ENCODE measurements at places on chromosomes 2 and 18.

- DNase-seq, result no peak
Measured at GRCh38 chr2:4499316-4500030, 796.1 kb downstream of the DCDC2C start.

DNA sequence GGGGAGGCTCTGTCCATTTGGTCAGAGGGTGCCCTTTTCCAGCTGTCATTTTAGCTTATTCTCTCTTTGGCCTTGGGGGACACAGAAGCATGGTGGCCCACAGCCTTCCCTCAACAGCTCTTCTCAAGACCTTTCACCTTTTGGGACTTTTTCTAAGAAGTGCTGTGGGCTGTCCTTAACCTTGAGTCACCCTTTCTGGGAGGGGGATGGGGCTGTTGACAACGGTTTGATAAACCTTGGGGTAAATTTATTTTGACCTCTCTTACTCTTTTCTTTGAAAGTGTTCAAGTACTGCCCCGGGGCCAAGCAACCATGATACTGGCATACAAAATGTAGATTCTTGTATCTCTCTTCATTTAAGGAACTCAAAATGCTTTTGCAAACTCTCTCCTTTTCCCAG is 13.7 kb downstream of the IGFBP5 start:
- DNase-seq, result no peak

DNA sequence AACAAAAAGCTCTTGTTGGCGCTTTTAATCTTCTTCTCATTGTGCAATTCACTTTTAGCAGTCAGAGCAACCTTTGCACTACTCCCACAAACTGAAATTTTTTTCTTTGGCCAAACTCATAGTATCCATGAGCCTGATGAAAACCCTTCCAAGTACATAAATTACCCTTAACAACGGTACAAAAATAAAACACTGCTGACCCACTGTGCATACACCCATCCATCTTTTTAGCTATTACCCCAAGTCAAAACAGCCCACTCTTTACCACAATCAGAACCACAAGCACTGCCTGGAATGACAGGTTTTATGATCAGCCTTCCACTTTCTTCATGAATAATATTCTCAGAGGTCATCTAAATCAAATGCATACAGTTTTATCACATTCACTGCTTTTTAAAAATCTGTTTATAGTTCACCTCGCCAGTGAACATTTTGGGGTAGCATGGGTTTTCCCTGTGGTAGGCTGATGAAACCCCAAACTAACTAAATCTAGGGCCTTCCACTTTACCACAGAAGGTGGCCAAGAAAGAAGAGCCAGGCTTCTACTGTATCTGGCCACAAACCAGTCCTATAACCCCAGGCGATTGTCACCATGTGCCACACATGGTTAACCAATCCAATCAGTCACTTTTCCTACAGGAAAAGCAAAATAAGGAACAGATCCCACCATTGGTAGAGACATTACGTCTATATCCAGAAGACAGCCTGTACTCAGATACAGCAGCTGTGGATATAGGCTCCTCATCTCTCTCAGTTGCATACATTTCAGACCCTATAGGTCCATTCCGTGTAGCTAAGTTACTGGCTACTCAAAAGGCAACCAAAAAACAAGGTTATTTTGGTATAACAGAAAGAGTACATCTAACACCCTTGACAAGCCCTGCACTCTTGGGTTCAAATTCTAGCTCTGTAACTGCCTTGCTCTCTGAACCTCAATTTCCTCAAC is 171.3 kb downstream of the THADA start:
- no peak for DNase-seq

DNA sequence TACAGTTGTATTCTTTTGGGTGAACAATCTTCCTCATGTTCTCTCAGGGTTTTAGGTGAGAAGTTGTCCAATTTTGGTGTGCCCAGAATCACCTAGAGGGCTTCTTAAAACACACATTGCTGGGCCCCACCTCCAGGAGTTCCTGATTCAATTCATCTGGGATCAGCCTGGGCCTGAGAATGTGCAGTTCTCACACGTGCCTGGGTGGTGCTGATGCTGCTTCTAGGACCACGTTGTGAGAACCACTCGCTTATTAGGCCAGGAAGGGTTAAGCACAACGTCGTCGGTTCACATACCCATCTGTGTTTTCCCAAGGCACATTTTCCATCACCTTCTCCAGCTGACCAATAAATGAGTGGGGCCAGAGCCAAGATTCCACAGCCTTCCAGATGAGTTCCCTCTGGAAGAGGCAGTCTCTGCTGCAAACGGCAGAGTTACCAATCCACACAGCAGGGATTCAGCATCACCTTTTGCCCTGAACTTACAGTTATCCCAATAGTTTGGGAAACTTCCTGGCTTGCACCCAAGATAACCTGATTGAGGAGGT is 277.7 kb upstream of the HNRNPA3 start:
- no peak for DNase-seq

DNA sequence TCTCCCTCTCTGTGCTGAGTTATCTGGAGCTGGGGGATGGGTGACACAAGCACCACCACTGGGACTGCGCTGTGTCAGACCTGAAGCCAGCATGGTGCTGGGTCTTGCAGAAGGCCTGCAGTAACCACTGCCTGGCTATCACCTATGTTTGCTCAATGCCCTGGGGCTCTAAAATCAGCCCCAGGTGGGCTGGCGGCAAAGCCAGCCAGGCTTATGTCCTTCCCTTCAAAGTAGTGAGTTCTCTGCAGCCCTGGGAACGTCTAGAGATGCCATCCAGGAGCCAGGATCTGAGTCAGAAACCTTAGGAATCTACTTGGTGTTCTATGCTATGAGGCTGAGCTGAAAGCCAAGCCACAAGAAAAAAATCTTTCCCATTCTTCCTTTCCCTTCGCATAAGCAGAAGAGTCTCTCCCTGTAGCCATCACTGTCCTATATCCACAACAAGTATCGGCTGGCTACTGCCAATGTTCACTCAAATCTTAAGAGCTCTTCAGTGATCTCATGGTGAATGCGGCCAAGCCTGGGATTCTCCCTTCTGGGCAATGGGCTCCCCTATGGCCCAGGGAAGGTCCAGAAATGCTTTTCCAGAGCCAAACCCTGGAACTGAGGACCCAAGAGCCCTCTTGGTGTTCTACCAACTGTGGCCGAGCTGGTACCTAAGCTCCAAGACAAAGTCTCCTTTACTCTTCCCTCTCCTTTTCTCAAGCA is 248.7 kb downstream of the ZNF385B start:
- DNase-seq, result no peak

GRCh38 chr2:149129433-149129832 is 90.9 kb downstream of the LYPD6B start:
- no peak for DNase-seq

DNA sequence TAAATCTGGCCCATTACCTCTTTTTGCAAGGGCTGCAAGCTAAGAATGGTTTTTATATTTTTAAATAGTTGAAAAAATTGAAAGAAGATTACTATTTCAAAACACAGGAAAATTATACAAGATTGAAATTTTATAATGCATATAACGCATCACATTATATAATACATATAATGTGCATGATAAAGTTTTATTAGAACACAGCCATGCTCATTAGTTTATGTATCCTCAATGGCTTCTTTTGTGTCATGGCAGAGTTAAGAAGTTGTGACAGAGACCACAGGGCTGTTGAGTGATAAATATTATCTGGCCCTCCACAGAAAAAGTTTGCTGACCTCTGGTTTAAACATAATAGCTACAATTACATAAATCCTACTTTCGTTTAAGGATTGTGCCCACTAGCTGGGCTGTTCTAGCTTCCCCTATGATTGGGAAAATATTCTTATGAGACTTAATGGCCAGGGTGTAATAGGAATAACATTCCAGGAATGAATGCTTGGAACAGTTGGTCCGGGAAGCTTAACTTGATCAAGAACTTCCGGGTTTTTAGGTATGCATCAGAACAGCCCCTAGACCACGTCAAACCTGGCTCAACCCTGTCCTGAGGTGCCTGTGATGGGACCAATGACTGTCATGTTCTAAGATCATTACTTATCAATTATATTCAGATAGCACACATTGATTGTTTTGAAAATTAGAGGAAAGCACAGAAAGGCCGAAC is 98.7 kb upstream of the LPIN2 start:
- DNase-seq, result no peak

- DNase-seq, result no peak
Measured at GRCh38 chr18:600107-600506, 3.3 kb downstream of the CLUL1 start.

- no peak for DNase-seq
Measured at GRCh38 chr18:43656547-43656946, 379.3 kb upstream of the SYT4 start.

- DNase-seq, result no peak
Measured at GRCh38 chr2:10193276-10193795, 70.8 kb downstream of the RRM2 start.

GRCh38 chr18:80124131-80124530 is 15.1 kb downstream of the ADNP2 start:
- no peak for DNase-seq

- DNase-seq, result no peak
Measured at GRCh38 chr2:241673797-241674725, 12.6 kb downstream of the DTYMK start.

DNA sequence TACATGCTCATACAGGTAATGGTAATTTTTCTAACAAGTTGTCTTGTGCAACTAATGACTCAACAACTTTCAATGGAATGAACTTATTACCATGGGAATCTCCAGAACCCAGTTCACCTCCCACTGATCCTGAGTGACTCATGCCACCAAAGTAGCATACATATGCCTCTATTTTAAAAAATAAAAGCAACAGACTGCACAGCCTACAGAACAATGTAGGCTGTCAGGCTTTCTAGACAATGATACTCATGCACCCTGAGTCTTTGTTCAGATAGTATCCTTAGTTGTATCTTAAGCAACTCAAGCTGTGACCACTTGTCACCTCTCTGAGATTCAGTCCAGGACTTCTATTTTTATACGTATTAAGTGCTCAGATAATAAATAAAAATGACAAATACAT is 531.0 kb upstream of the SETBP1 start:
- no peak for DNase-seq

DNA sequence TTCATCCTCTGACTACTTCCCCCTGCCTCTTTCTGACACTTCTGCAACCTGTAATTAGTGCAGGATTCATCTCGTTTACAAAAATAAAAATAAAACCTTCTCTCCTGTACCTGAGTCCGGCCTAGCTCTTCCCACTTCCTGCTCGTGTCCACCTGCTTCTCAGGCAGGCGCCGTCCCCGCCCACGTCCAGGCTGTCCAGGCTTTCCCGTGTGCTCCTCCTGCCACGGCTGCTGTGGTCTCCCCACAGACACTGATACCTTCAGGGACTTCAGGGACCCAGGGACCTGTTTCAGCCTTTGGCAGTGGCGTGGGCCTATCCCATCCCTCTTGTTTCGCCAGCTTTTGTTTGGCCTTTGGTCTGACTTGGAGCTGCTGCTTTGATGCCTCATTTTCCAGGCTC is 272.5 kb downstream of the PHLPP1 start:
- DNase-seq, result no peak

GRCh38 chr2:47234456-47234855 is 79.3 kb upstream of the STPG4 start:
- no peak for DNase-seq

DNA sequence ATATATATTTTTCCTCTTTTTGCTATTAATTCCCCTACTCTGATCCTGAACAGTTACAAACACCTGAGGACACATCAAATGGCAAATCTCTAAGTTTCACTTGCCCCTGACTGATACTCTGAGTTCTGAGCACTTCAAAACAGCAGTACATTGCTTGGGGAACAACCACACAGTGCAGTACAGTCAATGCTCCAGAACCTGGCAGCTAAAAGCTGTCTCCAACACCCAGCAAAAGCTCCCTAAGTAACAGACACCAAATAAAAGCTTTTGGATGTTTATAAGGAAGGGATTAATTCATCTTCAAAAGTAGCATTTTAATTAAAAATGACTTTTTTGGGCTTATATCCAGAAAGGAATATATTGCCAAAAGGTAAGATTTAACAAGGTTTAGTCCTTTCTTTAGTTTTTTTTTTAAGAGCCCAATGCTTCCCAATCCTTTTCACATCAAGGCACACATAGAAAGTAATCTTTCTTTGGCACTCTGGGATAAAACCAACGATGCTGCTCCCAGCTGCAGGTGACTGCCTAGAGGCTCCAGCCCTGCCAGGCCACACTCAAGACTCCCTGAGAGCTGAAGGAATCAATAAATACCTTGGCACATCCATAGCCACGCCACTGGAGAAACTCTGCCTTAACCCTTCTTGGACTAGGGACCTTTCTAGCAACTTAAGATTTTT is 164.9 kb upstream of the ZFP36L2 start:
- no peak for DNase-seq

- DNase-seq, result peak; percentile 63
Measured at GRCh38 chr2:96951125-96951654, 35.2 kb downstream of the FAM178B start.

DNA sequence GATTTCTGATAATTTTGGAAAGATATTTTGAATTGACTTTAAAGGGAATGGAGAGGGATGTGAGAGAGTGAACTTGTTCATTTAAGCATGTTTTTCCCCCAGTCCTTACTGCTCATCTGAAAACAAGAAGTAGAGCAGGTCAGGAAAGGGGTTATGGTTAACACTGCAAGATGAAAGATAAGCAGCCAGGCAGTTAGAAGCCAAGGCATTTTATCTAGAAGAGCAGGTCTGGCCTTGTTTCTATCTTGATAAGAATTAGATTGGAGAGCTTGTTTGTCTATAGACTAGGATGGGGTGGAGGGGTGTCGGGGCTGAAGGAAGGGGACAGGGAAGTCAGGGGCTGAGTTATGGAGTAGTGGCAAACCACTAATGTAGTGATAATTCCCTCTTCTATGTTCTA is 171.6 kb downstream of the IKZF2 start:
- DNase-seq, result no peak

DNA sequence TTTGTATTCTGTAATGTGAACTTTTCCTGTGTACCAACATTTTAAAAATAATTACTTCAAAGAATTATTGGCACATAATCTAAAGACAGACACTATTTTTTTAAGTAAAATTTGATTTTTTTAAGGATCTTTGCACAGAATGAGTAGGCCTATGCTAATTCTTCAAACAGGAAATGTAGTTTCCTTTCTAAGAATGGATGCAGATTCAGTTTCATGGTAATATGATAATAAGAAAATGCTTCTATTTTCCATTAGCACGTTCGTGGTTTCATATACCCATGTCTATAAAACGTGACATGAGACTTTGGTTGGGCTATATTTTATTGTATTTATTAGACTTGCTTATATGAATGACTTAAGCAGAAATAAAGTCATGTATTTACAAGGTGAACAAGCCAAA is 191.8 kb upstream of the RBBP8 start:
- no peak for DNase-seq

GRCh38 chr2:230713331-230714135 is 891 bp downstream of the CAB39 start:
- DNase-seq, result peak; percentile 6

- DNase-seq, result no peak
Measured at GRCh38 chr2:10614939-10615338, 74.8 kb downstream of the NOL10 start.

DNA sequence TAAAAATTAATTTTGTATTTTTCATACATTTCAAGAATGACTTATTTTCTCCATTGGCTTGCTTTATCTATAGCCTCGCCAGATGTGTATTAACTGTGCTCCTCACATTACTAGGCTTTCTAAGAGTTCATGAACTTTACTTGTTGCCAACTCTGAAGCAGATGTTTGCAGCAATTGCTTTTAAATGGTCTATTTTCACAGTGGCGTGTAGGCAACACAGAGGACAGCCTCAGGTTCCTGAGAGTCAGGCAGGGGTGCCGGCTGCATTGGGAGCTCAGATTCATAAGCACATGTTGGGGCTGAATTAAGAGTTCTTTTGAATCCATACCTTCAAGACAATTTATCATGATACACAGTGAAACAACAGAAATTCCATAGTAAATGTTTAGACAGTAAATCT is 179.2 kb upstream of the PXDN start:
- no peak for DNase-seq
